ENCODE measurements at places on chromosomes 6 and 20.

- DNase-seq, result no peak
Observed at GRCh38 chr6:35093783-35094182, 47.4 kb downstream of the TCP11 start.

GRCh38 chr20:58497076-58497641 is 18.0 kb downstream of the APCDD1L start:
- DNase-seq, result no peak

- DNase-seq, result no peak
Observed at GRCh38 chr6:13372076-13372475, 43.7 kb upstream of the TBC1D7 start.

- DNase-seq, result peak; percentile 99
Observed at GRCh38 chr6:151390276-151390850, 996 bp downstream of the ZBTB2 start.

- DNase-seq, result no peak
Observed at GRCh38 chr6:66238851-66239250, 531.8 kb upstream of the EYS start.

- DNase-seq, result no peak
Observed at GRCh38 chr6:28712982-28713381, 187.3 kb downstream of the GPX5 start.

GRCh38 chr6:109695468-109695867 is 4.4 kb downstream of the FIG4 start:
- DNase-seq, result peak; percentile 17

GRCh38 chr6:16903470-16903869 is 142.2 kb upstream of the ATXN1 start:
- no peak for DNase-seq

GRCh38 chr6:168916576-168917211 is 337.0 kb downstream of the THBS2 start:
- no peak for DNase-seq

DNA sequence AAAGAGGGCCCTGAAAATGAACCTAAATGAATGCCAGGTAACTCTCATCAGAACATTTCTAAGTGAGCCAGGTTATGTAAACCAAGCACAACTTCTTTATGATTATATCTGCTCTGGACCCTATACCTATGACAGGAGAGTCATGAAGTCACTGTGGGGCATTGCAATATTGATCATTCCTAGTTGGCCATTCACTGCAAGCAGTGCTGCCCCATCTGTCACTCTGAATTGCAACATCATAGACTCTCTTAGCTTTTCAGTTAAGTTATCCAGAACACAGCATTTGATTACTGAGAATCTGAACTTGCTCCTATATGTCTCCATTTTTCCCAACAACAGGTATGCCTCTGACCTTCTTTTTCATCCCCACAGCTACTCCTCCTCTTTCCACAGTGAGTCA is 3.3 kb downstream of the COL21A1 start:
- no peak for DNase-seq

DNA sequence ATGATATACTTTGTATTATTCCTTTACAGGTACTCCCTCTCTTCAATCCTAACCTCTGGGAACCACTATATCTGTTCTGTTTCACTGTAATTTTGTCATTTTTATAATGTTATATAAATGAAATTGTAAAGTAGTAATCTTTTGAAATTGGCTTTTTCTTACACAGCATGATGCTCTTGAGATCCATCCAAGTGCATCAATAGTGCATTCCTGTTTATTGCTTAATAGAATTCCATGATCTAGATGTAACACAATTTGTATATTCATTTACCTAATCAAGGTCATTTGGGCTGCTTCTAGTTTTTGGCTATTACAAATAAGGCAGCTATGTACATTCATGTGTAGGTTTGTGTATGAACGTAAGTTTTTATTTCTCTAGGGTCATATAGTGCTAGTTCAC is 174.6 kb downstream of the KHDC1L start:
- no peak for DNase-seq

- DNase-seq, result no peak
Observed at GRCh38 chr20:10596710-10597121, 77.1 kb downstream of the JAG1 start.

DNA sequence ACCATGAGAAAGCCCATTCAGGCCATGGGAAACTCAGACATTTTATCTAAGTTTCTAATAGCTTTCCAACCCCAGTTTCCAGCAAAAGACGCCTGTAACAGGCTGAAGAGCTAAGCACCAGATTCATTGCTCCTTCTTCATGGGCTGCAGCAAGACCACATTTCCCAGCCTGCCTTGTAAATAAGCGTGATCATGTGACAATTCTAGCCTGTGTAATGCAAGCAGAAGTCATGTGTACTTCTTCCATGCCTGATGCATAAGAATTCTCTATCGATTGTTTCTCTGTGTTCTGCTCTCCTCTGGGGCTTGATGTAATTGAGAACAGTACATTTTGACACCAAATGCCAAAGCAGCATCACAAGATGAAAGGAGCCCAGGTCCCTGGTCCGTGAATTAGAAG is 6.8 kb downstream of the PCSK2 start:
- no peak for DNase-seq

DNA sequence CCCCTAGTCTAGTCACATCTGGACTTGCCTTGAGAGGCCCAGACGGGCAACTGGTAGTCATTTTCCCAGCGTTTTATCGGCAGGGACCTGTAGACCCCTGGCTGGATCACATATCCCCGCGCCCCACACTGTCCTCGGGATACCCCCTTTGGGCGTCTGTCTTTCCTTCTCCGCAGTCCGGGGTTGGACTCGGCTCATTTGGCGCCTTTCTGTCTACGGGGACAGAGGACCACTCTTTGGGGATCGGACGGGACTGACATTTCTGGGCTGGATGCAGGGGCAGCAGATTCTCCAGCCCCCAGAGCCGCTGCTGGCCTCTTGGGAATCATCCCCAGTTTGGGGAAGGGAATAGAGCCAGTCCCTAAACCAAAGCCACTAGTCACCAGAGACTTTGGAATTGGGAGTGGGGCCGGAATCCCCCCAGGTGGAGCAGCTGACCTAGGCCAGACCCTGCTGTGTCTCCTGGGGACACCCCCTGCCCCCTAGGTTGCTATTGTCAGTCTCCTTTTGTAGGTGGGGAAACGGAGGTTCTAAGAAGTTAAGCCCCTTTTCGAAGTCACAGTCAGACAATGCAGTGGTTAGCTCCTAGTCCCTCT is 734 bp downstream of the FAM110A start:
- no peak for DNase-seq

DNA sequence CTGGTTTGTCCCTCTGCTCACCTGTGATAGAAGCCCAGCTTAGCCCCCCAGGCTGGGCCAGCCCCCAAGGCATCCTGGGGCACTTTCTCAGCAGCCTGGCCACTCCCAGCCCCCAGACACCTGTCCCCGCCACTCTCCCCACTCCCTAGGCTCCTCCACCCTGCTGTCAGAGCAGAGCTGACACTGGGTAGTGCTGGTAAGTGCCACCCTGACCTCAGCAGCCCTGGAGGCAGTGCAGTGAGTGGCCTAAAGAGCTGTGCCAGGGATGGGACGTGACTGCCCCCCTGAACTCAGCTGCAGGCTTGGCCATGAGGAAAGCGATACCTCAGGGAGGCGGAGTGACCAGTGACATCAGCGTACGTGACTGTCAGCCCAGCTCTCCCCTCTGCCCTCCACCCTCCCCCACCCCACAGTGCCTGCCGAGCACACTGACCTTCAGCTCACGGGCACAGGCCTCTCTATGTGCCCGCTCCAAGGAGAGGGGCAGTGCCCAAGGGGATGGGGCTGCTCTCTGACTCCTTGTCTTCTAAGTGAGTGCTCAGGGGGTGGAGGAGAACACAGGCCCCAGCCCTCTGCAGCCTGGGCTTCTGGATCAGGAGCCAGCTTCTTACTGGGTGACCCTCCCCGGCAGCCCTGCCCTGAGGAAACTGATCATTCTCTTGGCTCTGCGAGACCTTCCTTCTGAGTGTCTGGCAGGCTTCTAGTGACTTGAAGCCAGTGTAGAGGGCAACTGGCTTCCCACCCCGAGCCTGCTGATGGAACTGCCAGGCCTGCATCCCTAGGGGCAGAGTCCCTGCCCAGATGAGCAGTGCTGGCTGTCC is 172.7 kb downstream of the MRPL14 start:
- DNase-seq, result no peak

DNA sequence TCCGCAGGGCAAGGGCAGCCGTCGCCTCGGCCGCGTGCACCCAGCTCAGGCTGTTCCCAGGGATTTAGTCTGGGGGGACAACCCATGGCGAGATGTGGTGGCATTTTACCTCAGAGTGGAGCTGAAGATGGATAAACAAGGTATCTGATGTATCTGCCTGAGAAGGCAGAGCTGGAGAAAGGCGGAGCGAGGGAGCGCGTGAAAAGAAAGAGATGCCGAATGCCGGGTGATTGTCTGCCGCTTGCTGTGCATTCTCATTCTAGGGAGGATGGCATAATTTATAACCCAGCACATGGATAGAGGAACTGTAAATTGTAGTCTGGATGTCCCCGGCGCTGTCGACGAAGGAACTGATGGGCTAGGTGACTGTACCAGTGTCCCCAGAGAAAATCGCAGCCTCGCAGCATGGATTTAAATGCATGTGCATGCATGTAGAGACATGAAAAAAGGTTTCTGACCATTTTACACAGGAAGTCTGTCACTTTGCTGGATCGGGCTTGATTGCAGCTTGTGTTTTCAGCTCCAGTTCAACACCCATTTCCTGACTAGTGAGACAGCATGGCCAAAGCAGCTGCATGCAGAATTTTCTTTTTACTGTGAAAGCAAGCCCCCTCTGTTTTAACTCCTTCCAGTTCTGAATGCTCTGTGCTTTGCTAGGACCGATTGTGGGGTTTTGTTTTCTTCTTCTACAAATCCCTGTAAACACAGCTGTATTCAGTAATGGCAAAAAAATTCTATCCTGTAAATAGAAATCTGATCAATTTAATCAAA is 149.7 kb downstream of the PRL start:
- DNase-seq, result no peak

DNA sequence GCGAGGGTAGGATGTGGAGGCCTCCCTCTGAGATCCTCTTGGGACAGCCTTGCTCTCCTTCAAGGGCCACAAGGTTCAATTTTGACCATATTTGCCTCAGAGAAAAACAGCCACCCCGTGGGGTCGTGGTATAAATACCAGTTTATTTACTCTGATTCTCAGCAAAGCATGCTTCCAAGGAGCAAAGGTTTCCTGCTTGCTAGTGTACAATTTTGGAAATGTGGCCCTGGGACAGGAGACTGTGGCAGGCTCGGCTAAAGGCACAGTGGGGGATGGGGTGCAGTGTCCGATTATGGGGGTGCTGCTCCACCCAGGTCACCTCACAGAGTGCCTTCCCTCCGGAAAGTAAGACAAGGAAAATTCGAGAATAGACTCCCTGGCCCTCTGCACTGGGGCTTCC is 31.1 kb downstream of the RBM38 start:
- no peak for DNase-seq

DNA sequence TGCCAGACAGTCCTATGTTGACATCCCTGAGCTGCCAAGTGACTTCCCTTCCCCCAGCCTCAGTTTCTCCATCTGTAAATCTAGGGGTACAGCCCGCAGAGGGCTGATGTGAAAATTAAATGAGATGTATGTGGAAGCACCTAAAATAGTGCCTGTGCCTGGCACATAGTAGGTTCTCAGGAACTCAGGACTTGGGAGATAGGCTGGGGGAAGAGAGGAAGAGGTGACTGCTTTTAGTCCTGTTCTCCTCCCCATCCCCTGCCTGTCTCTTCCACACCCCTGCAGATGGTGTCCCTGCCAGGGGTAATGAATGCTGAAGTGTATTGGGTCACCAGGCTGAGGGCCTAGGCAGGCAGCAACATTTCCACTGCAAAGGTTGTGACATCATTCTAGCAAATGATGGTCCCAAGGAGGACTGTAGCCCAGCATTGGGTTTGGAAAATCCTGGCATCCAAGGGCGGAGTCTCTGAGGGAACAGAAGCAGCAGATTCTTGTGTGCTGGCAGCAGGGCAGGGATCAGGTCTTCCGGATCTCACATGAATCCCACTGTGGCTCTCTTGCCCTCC is 1.8 kb downstream of the SNPH start:
- DNase-seq, result no peak

DNA sequence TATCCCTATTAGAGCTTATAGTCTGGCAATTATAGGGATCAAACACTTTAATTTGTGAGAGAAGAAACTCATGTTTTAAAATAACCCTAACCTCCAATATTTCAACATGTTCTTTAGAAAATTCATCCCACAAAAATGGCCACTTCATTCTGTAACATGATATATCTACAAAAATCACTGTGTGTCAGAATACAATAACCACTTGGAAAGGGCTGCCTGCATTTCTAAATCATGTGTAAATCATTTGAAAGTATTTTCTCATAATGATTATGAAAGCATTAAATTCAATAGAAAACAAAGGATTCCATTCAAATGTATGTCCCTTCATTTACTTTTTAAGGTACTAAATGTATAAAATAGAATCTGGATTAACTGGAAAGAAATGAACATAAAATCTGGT is 101.4 kb upstream of the NHSL1 start:
- no peak for DNase-seq

GRCh38 chr20:15675061-15675514 is 898.2 kb downstream of the KIF16B start:
- no peak for DNase-seq

DNA sequence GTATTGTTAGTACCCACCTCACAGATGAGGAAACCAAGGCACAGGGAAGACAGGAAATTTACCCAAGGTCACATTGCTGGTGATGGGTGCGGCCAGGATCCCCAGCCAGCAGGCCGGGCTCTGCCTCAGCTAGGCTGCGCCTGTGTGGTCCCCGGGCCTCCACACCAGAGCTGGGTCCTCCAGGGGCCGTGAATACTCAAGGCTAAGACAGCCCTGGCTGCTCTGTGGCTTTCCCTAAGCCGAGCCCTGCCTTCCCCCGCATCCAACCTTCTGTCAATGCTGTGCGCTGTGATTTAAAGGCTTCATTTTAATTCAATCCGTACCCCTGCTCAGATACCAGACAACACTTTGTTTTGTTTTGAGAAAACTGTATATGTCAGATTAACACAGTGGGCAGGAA is 246.7 kb downstream of the TTLL2 start:
- DNase-seq, result no peak

DNA sequence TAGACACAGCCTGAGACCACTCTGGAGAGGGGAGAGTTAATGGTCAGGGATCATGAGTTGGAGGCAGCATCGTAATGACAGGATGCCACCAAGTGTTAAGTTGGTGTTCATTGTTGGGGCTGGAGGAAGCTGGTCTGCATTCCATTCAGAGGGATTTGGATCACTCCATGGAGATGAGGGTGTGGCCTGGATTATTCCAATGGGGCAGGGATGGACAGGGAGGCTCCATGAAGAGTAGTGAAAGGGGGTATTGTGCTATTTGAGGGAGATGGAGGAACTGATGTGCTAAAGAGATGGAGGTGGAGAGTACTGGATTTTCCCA is 1.1 kb downstream of the SAPCD1 start:
- DNase-seq, result no peak

Data from NCI-H524 (cell line).